GF-D8 (cell line): ENCODE measurements at places on chromosomes 2 and 18.

DNA sequence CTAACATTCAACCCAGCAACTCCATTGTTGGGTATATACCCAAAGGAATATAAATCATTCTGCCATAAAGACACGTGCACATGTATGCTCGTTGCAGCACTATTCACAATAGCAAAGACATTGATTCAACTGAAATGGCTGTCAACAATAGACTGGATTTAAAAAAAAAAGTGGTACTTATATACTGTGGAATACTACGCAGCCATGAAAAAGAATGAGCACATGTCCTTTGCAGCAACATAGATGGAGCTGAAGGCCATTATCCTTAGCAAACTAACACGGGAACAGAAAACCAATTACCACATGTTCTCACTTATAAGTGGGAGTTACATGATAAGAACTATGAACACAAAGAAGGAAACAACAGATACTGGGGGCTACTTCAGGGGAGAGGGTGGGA, 74.0 kb upstream of the FMNL2 start:
- no peak for DNase-seq

GRCh38 chr2:162368494-162368893, 24.6 kb downstream of the GCA start:
- DNase-seq = no peak

GRCh38 chr2:85564144-85564563, 2.9 kb upstream of the GGCX start:
- no peak for DNase-seq

- no peak for DNase-seq
Measured at GRCh38 chr2:109499566-109499965, 114.2 kb downstream of the SEPTIN10 start.

GRCh38 chr18:54129448-54130067, 94.9 kb downstream of the MBD2 start:
- DNase-seq = no peak

- DNase-seq = no peak
Measured at GRCh38 chr2:58899692-58900091, 658.6 kb upstream of the FANCL start.

- peak; percentile 56 for DNase-seq
Measured at GRCh38 chr18:32019251-32019948, 775 bp downstream of the RNF125 start.

DNA sequence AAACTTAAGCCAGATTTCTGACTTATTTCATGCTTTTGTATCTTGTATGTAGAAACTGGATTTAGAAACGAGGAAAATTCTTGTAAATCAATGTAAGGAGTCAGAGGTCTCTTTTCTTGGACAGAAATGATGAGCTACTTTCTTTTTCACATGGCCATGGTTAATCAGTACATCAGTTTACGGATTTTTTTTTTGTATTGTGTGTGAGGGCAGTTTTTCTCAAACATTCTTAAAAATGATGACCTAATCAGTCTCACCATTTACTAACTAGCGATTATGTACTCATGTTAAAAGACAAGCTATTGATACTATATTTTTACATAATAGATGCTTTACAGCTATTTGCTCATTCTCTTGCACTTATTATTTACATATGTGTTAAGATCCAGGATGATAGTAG, 165.2 kb upstream of the DOCK10 start:
- DNase-seq = no peak

DNA sequence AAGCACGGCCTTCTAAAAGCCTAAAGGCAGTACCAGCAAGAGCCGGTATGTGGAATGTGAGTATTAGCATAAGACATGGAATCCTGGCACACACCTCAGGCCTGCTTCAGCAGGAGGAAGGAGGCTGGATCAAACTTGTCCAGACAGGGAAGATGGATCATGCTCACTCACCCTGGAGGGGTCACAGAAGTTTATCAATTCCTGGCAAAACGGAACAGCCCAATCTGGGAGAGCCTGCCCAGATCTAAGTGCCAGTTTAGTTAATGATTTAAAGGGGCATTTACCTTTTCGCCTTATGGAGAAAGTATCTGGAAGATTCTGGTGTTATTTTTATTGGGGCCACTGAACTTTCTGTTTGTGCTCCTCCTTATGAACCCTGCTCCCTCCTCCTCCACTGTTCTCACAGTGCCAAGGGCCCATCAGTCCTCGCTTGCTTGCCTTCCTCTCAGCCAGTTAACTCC, 58.3 kb upstream of the NFE2L2 start:
- DNase-seq = no peak

DNA sequence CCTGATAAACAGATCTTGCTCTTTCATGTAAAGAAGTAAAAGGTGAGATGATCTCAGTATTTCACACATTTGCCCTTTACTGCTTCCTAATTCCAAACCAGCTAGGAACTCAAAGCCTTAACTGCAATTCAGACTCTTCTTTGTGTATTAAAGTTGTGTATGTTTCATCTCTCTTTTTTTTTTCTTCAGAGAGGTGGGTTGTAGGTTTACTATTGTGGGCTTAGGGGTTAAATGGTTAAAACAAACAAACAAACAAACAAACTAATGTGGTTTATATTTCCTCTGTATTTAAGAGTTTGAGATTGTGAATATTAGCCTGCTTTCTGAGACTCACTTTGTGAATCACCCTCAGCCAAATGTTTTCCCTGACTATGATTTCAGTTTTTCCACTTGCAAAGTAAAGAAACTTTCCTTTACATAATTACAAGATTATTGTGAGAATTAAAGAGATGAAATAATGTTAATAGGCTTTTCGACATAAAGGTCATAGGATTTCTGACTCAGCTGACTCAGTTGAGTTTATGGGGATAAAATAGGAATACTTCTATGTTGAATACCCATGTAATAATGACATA, 2.8 kb downstream of the GULP1 start:
- no peak for DNase-seq

DNA sequence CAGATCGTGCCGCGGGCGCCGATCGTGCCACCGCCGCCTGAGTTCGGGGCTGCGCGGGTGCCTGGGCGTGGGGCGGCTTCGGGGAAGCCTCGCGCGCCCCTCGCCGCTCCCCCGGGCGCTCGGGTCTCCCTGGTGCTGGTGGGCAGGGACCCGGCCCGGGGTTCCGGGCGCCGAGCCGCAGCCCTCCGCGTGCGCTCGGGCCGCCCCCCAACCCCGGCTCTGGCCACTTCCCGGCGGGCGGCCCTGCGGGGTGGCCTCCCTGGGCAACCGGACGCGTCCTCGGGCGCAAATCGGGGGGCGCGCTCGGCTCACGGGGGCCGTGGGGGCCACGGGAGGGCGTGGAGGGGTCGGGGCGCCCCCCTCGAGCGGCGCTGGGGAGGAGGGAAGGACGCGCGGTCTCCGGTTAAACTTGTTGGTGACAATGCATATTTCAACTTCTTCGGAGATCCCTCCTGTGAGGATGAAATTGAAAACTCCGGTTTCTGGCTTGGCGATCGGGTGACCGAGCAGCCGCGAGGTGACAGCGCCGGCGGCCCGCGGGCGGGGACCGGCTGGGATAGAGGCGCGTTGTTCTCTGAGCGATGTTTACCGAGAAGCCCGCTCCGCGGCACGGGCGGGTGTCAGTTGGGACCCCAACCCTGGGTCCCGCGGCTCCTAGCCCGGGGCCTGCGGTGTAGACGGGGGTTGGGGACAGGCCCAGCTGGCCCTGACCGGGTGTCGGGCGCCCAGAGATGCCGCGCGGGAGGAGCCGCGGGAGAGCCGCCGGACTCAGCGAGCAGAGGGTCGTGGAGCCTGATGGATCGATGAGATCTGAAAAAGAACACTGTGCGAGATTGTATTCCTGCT, 676 bp downstream of the SH3BP4 start:
- DNase-seq = no peak

- DNase-seq = no peak
Measured at GRCh38 chr2:2577407-2577831, 246.3 kb upstream of the MYT1L start.

- no peak for DNase-seq
Measured at GRCh38 chr2:120833127-120833675, 97.5 kb downstream of the GLI2 start.

GRCh38 chr2:4539121-4539520, 835.7 kb downstream of the DCDC2C start:
- DNase-seq = no peak

DNA sequence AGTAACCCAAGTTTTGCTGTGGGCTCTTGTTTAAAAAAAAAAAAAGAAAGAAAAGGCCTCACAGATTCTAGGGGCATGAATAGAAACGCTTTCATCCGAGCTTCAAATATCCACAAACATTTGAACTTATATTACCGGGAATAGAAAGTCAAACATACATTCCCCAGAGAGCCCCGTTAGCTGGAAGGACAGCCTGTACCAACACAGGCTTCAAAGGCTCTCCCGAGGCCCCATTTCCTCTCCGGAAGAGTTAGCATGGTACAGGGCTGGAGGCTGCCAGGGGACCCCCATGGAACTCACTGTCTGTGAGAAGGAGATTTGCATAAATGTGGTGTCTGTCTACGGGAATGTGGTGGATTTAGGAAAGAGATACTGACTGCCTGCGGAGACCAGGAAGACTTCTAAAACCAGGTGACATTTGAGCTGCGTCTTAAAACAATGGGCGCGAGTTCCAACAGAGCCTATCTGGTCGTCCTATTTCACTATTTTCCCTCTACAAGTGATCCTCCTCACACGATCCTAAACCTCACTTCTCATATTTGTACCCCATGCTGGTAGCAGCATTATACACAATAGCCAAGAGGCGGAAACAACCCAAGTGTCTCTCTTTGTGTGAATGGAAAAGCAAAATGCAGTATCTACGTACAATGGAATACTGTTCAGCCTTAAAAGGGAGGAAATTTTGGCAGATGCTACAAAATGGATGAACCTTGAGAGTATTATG, 820 bp upstream of the MATN3 start:
- DNase-seq = no peak

DNA sequence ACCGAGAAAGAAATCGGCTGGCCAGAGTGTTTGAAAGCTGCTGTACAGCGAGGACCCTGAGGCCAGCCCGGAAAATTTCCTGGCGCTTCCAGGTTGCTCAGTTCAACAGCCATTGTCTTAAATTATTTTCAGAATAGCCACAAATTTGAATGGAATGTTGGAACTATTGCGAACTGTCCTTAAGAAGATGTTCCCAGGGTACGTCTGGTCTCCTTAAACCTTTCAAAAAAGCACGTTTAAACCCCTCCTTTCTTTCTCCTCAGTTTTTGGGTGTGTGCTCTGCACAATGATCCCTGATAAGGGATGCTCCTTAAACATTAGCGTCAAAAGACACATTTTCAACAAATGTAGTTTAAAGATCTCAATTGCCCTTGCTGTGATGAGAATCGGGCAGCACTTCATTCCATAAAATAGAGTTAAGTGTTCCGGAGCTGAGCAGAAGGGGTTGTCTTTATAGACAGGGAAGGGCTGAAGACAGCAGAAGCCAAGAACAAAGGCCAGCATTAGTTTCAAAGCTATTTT, 14.5 kb upstream of the LPIN2 start:
- no peak for DNase-seq

- no peak for DNase-seq
Measured at GRCh38 chr18:39801010-39801409, 2154.0 kb upstream of the PIK3C3 start.

DNA sequence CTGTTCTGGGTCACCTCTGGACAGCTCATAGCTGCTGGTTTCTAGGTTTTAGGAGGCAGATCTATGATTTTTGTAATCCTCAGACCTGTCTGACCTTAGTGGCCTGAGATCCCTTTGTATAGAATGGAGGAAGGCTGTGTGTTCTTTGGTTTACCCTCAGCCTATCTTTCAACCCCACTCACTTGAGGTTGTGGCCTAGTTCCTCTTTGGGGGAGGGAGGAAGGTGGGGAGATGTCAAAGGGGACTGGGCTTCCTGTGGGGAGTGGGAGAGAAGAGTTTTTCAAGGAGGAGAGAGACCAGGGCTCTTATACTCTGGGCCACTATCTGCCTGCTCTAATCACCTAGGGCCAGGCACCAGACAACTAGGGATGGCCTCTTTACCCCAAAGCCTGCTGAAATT, 28.5 kb downstream of the SEMA4F start:
- no peak for DNase-seq
